ENCODE measurements at places on chromosomes 12 and 14.

DNA sequence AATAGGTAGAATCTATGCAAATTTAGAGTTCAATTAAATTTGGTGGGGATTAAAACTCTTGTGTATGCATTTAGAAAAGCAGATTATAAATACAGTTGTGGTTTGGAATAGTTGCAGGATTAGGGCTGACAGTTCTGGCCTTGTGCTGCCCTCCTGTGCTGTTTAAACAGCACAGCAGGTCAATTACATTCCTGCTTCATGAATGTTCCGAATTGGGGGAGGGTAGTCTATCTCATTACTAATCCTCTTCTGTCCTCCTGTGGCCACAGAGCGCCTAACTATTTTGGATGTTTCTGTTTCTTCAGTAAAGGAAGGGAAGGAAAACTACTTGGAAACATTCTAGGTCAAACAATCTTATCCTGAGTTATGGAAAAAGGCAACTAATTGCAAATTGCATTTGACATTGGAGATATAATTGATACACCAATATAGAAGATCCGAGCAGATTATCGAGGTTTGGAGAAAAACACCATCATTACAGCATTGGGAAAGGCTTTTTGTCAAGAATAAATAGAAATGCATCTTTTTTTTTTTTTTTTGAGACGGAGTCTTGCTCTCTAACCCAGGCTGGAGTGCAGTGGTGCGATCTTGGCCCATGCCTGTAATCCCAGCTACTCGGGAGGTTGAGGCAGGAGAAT, 8.7 kb upstream of the GPR19 start:
- H3K4me1 ChIP-seq = peaks cover 8% of the 10 kb centered on the region
- peak overlapping the region; percentile 60 for H3K4me3 ChIP-seq
- no peak for DNase-seq
- H3K27me3 ChIP-seq = no peaks in the 10 kb centered on the region
- peak overlapping the region; percentile 81 for H3K27ac ChIP-seq
- no peaks in the 10 kb centered on the region for H3K36me3 ChIP-seq

DNA sequence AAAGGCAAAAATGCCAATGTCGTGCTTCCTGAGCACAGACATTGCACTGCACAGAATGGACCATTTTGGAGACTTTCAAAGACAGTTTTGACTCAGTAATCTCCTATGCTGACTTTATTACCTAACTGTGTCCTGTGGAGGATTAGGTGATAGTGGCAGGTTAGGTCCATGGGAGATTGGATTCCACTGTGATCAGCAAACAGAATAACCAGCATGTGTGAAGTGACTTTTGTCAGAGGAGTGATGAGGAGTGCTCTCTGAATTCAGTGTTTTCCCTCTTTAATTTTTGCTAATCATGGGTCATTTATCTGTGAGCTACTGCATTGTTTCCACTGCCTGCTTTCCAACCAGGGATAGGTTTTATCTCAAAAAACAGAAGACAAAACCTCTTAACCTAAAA, 662.5 kb downstream of the DIO2 start:
- no peaks in the 10 kb centered on the region for H3K27me3 ChIP-seq
- H3K4me3 ChIP-seq = no peak overlapping the region
- H3K27ac ChIP-seq = no peak overlapping the region
- no peak for DNase-seq
- no peaks in the 10 kb centered on the region for H3K36me3 ChIP-seq
- no peaks in the 10 kb centered on the region for H3K4me1 ChIP-seq

GRCh38 chr12:88122666-88123065, 19.2 kb downstream of the CEP290 start:
- H3K27me3 ChIP-seq = no peaks in the 10 kb centered on the region
- H3K4me1 ChIP-seq = no peaks in the 10 kb centered on the region
- peaks cover 2% of the 10 kb centered on the region for H3K36me3 ChIP-seq
- no peak overlapping the region for H3K27ac ChIP-seq
- H3K4me3 ChIP-seq = no peak overlapping the region
- no peak for DNase-seq

DNA sequence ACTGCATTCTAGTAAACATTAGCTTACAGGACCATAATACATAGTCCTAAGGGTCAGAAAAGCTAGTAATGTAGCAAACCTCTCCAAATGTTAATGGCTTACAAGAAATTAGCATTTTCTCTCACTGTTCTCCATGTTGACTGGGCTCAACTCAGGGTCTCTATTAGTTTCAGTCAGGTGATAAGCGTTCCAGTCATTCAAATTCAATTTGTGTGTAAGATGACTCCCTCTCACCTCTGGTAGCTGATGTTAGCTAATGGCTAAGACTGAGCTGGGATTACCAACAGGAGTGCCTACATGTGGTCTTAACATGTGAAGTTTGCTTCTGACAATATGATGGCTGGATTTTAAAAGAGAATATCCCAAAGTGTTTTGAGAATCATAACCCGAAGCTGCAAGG, 630.5 kb upstream of the USP15 start:
- H3K4me3 ChIP-seq = no peak overlapping the region
- no peaks in the 10 kb centered on the region for H3K4me1 ChIP-seq
- no peaks in the 10 kb centered on the region for H3K36me3 ChIP-seq
- no peaks in the 10 kb centered on the region for H3K27me3 ChIP-seq
- no peak for DNase-seq
